Activated naive CD4-positive, alpha-beta T cell treated with anti-CD3 and anti-CD28 coated beads, Interleukin-2, amount 50 U/mL, for 72 hours (primary cell): ENCODE measurements at places on chromosomes 5 and 9.

DNA sequence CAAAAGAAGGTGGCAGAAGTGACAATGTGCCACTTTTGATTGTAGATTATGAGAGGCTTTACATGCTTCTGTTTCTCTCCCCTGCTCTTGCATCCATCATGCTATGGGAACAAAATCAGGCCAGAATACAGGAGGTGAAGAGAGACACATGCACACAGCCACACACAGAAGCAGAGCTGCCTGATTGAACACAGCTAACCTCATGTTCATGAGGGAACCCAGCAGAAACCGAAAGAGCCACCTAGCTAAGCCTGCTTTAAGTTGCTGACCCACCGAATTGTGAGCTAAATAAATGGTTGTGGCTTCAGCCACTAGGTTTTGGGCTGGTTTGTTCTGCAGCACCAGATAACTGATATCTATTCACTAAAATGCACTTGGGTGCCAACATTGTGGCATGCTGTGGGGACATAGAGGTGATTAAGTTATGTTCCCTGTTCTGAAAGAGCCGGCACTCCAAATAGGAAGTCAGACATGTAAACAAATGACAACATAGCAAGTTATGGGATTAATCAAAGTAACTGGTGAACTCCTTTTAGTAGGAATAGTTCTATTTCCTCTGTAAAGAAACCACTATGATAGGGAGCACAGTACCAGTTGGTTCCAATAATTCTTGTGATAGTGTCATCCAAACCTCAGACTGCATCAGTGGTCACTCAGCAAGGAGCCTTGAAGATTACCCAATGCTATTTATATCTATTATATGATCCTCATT lies 93.6 kb upstream of the TNC start:
- no peak for DNase-seq

- no peak for DNase-seq
Observed at GRCh38 chr5:131589510-131590348, 45.3 kb downstream of the RAPGEF6 start.

DNA sequence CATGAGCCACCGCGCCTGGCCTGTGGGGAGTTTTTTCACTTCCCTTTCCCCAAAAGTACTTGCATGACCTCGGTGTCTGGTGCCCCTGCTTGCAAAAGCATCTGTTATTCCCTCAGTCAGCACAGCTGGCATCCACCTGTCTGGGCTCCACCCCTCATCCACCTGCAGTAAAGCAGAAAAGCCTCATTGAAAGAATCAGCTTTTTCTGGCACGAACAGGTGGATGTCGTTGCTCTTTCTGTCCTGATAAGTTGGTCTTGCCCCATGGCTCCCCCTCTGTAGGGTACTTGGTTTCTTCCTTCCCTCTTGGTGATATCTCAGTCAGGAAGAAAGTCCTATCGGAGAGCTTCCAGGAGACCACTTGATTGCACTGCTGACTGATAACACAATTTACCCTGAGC lies 37.4 kb downstream of the WWC1 start:
- DNase-seq: no peak

DNA sequence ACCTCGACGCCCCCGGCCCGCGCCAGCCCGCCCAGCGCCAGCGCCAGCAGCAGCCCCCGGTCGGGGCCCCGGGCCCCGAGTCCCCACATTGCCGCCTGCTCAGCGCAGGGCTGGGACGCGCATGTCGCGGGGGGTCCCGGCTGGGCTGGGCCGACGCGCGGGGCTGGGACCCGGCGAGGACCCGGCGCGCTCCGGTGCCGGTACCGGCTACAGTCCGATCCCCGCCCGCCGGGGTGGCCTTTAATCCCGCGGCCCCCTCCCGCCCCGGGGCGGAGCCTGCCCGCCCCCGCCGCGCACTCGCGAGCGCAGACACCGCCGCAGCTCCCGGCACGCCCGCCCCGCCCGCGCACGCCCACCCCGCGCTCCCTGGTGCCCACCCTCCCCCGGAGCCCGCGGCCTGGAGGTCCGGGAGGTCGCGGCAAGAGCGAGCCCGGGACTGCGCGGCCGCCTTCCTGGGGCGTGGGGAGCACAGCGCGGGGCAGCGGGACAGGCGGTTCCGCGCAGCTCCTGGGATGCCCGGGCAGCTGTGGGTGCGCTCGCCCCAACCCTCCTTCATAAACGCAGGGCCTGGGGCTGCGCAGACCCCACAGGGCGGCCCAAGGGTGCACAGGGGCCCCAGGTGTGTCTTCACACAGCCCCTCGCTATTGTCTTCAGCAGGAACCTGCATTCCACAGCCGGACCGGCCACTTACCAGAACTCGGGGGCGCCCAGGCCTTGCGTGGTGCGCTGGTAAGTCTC lies at the start of gene SLC9A3:
Gene SLC9A3 (minus strand): TSS at position 216 of the 739 bp plus-strand sequence.
- no peak for DNase-seq

- no peak for DNase-seq
Observed at GRCh38 chr9:115212832-115213231, 94.9 kb upstream of the TNC start.

DNA sequence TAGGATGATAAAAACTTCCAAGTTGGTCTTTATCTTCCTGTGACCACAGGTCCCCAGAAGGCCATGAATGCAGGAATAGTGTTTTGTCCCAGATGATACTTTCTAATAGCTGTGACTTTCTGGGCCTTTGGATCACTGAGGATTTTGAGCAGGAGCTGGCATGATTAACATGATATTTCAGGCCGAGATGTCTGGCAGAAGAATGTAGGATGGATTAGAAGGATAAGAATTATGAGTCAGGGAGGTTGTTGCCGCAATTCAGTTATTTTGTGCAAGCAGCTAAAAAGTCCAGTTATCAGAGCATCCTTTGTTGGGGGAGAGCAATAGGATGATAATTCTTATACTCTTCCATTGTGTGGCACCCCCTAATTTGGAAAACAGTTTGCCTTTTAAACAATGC lies 189.7 kb downstream of the PSAT1 start:
- no peak for DNase-seq
